CD8-positive, alpha-beta T cell (primary cell): ENCODE measurements at places on chromosomes 5 and 9.
A peak's percentile ranks its signal among the peaks of the same experiment; 100 is the strongest.

DNA sequence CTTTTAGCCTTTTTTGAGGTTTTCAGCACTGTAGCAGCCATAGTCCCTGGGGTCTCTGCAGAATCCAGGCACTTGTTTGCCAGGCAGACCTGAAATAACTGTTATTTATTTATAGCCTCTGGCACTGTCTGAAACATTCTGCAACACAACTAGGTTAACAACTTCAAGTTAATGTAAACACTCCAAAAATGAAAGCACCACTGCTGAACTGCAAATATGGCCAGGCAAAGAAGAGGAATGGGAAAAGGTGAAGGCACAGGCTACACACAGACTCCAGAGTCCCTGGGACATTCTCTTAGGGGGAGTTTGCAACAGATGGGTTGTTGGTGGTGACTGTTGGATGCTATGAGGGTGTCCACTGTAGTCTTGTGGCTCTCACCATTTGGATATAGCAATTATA is 369.0 kb downstream of the MAT2B start:
- no peak for DNase-seq

- DNase-seq, result no peak
These were observed 36.6 kb upstream of the ZNF366 start for GRCh38 chr5:72543811-72544210.

DNA sequence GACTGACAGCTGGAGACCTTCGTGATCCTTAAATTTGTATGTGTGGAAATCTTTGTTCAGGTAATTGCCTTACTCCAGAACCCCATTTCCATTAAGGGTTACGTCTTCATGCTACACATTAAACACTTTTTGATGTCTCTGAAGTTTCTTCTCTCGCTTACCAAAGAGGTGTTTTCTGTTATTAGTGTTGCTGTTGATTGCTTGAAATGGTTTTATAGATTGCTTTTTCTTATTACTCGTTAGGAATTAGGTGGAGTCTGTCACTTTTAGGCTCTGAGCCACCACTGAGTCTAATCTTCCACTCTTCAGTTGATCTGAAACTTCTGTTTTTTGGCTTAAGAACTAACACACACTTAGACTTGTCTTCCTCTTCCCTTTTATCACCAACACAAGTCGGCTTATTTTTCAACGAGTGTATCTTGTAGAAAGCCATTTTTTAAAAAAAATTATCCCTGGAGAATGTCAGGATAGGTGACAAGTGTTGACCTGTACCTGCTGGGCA is 62.2 kb upstream of the PPARGC1B start:
- no peak for DNase-seq

- DNase-seq, result no peak
These were observed 253.0 kb downstream of the EPB41L4A start for GRCh38 chr5:112165897-112166737.

DNA sequence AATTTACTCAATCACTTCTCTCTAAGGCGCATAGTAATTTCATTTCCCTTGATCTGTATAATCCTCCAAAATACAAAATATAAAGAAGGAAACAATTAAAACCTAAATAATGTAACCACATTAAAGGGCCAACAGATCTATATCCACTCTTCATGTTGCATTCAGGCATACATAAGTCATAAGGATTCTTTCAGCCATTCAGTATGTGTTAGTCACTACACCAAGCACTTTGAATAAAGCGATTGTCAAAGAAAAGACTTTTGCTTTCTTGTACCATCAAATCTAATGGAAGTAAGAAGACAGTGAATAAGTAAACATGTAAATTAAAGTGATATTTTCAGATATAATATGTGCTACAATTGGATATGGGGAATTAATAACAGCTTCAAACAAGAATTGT is 569.2 kb upstream of the PTPRD start:
- no peak for DNase-seq

GRCh38 chr5:1490376-1490775 is 33.4 kb downstream of the LPCAT1 start:
- no peak for DNase-seq

DNA sequence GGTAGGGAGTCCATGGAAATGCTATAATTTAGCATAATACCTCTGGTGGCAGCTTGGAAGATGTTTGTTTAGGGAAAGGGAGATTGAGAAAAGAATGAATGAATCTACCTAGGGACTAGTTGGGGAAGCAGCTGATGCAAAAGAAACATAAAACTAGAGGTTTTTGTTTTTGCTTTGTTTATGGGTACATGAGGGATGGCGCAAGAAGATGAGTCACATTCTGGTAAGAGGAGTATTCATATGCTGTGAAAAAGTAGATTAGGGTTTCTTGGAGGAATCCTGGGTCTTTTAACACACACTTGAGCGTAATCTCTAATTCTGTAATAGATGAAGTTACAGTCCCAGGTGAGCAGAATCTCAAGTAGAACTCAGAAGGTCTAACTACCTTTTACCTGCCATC is 17.1 kb downstream of the C9orf43 start:
- DNase-seq, result no peak

- DNase-seq, result no peak
These were observed 508 bp upstream of the NME5 start for GRCh38 chr5:138139781-138140090.

DNA sequence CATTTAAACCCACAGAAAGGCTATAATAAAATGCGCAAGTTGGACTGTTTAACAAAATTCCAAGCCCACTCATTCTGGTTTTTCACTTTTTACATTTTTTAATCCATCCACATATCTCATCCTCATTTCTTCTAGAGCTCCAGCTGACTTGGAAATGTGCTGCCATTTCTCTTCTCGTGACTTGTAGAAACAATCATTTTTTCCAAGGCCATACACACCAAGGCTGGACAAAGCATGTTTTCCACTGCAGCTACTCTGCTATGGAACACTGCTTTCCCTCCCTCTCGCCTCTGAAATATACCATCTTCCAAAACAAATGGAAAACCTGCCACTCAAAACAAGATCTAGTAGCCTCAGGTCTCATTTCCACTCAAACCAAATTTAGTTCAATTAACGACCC is 141.1 kb downstream of the ESM1 start:
- no peak for DNase-seq

DNA sequence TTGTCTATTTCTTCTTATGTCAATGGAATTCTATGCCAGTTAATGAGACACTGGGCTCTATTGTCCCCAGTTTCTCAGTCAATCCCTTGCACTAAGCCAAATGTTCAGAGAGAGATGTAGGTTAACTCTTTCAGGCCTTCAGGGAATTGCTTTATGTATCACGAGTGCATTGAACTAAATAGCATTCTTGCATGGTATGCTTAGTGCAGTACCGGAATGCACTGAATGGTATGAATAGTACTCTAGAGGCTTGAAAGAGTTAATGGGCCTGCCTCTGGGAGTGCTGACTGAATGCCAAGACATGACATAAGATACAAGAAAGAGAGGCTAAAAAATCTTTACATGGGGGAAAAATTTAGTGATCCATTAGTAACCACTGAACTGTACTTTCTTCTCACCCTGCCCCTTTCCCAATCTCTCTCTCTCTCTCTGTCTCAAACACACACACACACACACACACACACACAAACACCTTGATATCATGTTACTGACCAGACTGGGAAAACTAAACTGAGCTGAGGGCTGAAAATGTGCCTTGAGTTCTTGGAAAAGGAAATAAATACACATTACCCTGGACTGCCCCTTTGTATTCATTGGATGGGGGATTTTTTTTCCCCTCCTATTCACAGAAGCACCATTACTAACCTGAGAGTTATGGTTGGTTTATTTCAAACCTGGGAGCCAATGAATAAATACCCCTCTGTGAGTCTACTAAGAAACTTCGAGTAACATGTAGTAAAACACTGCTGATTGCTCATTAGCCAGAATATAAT is 35.4 kb upstream of the TMC1 start:
- DNase-seq, result no peak

DNA sequence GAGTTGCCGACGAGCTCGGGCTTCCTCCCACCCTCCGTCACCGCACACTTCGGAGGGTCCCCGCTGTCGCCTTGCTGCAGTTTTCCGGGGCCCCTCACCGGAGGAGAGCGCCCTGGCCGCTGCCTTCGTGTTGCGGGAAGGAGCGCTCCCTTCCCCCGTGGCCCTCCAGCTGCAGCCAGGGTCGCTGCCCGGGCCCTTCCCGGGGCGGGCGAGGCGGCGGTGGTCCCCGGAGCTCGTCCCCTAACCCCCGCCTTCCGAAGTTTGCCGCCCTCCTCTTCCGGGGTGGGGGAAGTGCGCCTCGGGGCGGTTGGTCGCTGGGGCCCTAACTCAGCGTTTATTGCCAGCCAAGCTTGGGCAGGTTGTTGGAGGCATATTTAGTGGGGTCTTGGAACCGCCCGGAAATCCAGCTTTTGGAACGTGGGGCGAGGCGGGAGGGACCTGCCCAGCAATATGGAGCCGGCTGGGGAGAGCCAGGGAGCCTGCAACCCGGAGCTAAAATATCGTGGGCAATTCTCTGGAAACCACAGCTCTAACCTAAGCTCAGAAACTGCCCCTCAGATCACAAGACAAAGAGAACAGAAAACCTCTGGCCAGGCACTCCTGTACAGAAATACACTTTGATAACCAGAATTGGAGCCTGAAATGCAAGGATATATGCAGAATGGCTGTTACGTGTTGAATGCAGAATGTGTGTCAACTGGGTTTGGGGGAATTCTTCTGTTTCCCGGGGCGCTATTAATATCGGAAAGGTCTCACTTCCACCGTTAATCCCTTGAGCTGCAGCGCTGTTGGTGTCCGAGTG is 890 bp downstream of the PIK3R1 start:
- DNase-seq, result peak; percentile 65

GRCh38 chr9:33225319-33226147 is 14.4 kb upstream of the SPINK4 start:
- peak; percentile 76 for DNase-seq

- no peak for DNase-seq
These were observed 26.3 kb upstream of the PPP2R2B start for GRCh38 chr5:146904890-146905289.

DNA sequence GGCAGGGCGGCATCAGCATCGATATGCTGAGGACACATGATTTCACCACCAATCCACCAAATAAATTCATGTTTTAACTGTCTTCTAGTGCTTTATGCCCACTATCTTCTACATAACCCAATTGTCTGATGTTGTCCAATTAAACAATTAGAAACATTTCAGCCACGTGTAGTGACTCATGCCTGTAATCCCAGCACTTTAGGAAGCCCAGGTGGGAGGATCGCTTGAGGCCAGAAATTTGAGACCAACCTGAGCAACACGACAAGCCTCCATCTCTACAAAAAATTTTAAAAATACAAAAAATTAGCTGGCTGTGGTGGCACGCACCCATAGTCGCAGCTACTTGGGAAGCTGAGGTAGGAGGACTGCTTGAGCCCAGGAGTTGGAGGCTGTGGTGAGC is 128.1 kb downstream of the MYO10 start:
- no peak for DNase-seq

DNA sequence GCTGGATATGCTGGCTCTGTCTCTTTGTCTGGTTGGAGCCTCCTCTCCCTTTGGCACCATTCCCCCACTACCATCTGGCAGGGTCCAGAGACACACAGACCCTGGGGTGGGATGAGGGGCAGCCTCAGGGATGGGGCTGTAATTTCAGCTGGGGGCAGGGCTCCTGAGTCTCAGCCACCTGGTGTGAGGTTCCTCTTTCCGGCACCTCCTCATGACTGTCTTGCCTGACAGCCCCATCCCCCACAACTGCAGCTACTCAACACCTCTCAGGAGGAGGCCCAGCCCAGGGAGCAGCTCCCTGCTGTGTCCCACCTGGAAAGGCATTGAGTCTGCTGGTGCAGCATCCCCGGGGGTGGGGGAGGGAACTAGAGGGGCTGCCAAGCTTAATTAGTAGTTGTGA is 11.7 kb upstream of the RPS14 start:
- DNase-seq, result no peak

GRCh38 chr9:104774831-104775573 is 11.1 kb downstream of the NIPSNAP3B start:
- DNase-seq, result no peak
